ENCODE measurements at places on chromosomes 3 and 15. TPM values are rescaled to one million over a fixed set of nuclear protein-coding genes. Genes with fewer than 3 reads are reported as not detected.
A peak's percentile ranks its signal among the peaks of the same experiment; 100 is the strongest.

Gene SEC22A
- 33.8 TPM for total RNA-seq

Gene PFN2
- total RNA-seq, result 49.1 TPM

GRCh38 chr3:40876496-40876895, 322.8 kb upstream of the CTNNB1 start:
- no peak for DNase-seq

Gene FOXB1
- not detected for total RNA-seq

Gene ATP13A5
- total RNA-seq, result not detected

- peak; percentile 26 for DNase-seq
Observed at GRCh38 chr15:79028411-79028964, 62.1 kb downstream of the RASGRF1 start.

DNA sequence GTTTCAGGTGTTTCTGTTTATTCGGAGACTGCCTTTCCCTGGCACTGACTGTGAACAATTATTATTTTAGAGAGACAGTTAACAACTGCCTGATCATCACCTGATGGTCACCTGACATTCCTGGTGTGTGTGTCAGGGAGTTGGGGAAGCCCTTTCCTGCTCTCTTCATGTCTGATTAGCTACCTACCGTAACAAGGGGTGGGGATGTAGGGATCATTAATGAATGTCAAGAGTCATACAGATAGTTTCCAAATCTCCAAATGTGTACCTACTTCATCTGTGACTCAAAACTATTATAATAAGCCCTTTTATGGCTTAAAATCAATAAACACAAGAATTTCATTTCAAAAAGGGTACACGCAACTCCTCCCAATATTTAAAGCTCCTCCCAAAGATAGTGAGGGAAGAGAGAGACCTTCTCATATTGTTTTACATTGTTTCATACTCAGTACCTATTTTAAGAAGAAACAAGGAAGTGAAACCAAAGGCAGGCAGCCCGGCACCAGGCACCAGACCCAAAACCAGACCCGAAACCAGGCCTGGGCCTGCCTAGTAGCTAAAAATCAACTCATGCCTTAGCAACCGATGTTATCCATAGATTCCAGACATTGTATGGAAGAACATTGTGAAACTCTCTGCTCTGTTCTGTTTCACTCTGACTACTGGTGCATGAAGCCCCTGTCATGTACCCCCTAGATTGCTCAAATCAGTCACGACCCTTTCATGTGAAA, 844.9 kb upstream of the ALCAM start:
- peak; percentile 55 for DNase-seq

DNA sequence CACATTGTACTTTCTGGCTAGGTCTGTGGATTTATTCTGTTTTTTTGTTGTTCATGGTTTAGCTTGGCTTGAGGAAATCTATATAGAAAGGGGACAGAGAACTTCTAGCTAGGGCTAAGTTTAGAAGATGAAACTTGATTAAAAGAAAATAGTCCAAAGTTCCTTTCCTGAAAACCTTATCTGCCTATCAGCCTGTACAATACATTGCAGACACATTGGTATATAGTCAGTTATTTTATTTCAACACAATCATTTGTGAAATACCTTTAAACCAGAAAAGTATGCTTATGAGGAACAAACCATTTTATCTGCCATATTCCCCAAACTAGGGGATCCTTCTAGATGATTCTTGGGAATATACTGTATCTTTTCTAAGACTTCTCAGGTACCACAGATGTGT, 147.3 kb upstream of the CGNL1 start:
- DNase-seq, result no peak

DNA sequence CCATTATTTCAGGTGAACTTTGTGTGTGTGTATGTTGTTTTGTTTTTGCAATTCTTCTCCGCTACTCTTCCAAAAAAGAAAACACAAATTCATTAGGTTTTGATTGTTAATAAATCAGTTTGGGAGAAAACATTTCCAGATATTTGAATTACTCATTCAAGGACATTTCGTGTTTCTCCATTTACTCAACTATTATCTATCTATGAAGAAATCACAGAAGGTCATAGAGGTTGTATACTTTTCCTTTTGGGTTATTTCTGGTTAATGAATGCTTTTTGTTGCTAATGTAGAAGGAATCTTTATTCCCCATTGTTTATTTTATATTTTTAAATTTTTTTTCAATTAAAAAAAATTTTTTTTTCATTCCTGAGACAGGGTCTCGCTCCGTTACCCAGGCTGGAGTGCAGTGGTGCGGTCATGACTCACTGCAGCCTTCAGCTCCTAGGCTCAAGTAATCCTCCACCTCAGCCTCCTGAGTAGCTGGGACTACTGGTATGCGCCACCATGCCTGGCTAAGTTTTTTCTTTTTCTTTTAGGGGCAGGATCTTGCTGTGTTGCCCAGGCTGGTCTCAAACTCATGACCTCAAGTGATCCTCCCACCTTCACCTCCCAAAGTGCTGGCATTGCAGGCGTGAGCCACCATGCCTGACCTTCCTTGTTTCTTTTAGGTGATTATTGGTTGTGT, 28.4 kb downstream of the IGF1R start:
- DNase-seq, result no peak

DNA sequence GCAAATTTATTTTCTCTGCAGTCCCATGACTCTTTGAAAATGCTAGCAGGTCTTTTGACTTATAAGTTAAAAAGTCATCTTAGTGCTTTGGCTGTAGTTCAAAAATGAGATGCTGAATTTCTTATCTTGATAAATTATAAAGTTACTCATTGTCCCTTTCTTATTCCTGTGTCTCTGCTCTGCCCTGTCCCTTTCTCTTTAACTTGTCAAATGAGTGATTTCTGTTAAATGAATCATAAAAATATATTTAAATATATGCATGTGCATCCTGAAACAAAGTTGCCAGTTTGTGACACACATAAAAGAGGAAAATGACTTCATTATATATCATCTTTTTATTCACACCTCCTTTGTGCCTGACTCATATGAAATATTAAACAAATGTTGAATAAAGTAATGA, 1097.3 kb upstream of the EPHA6 start:
- no peak for DNase-seq

All from transverse colon (tissue), 4 donors.